ENCODE measurements at places on chromosomes 6 and 20. TPM values are rescaled to one million over a fixed set of nuclear protein-coding genes. Genes with fewer than 3 reads are reported as not detected.

TIAM2 gene
- total RNA-seq: 8.6 TPM

HLA-DOA gene
- not detected for total RNA-seq

ANKRD66 gene
- total RNA-seq: not detected

BPI gene
- not detected for total RNA-seq

KIAA0408 gene
- total RNA-seq: 1.3 TPM

- DNase-seq: peak; percentile 71
Measured at GRCh38 chr20:23270382-23270911, 80.1 kb upstream of the NXT1 start.

- DNase-seq: no peak
Measured at GRCh38 chr20:32089637-32090362, 19.7 kb upstream of the TM9SF4 start.

GRCh38 chr6:28134015-28134414 is 7.7 kb upstream of the ZKSCAN8 start:
- DNase-seq: peak; percentile 45

- no peak for DNase-seq
Measured at GRCh38 chr6:79599725-79600259, 31.3 kb upstream of the SH3BGRL2 start.

DNA sequence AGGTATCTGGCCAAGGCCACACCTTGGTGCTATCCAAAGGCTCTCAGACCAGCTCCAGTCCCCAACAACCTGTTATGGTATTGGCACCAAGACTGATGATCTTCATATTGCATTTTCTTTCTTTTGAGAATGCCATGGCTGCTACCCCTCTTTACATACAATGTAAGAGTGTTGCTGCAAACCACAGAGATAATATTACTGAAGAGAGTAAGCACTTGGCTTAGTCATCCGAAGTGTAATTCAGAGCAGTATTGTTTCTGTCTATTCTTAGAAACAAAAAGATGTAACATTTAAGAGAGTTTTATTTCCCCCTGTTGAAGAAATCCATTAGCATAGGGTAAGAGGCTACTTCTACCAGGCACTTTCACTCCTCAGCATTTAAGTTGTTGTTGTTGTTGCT is 212.5 kb downstream of the C6orf118 start:
- no peak for DNase-seq

GRCh38 chr6:111625099-111625416 is 19.4 kb upstream of the TRAF3IP2 start:
- DNase-seq: no peak
